ENCODE measurements at places on chromosomes 5 and 9. TPM values are rescaled to one million over a fixed set of nuclear protein-coding genes. Genes with fewer than 3 reads are reported as not detected.

The EGFL7 gene
- total RNA-seq, result 179 TPM

The AK1 gene
- total RNA-seq, result 54.3 TPM

The TAF11L10 gene
- total RNA-seq, result not detected

- no peak for DNase-seq
These were observed 28.0 kb downstream of the TEX10 start for GRCh38 chr9:100324594-100325200.

- no peak for DNase-seq
These were observed 5.2 kb upstream of the LMX1B start for GRCh38 chr9:126608551-126608950.

The ASPN gene
- 97.6 TPM for total RNA-seq

GRCh38 chr9:33623658-33624586 lies 99.9 kb downstream of the ANKRD18B start:
- DNase-seq, result peak; percentile 56

The PROB1 gene
- total RNA-seq, result not detected

The NRG2 gene
- total RNA-seq, result 4.5 TPM

GRCh38 chr5:62720031-62720441 lies 141.4 kb downstream of the LRRC70 start:
- DNase-seq, result no peak

The ANKRD18B gene
- total RNA-seq, result not detected

- no peak for DNase-seq
These were observed 19.3 kb upstream of the SLC6A3 start for GRCh38 chr5:1464511-1464910.

The ROPN1L gene
- not detected for total RNA-seq

The CDKN2B-AS1 gene
- total RNA-seq, result 0.29 TPM

DNA sequence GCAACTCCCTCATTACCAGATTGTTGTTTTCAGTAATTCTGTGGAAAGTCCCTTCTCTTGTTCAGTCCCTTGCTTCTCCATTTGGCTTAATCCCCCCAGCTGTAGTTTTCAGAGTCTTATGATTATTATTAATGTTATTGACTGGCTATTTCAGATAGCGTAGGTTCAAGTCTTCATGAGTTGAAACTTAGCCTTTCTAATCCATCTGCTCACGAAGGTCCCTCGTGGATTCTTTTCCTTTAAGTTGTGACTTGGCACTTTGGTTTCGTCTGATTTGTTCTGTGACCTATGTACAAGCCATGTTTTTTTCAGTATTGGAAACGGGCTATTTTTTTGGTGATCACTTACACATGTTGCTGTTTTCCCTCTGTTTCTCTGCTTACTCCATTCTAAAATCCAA lies 260.3 kb downstream of the TMEM167A start:
- DNase-seq, result no peak

The GARIN3 gene
- total RNA-seq, result not detected

DNA sequence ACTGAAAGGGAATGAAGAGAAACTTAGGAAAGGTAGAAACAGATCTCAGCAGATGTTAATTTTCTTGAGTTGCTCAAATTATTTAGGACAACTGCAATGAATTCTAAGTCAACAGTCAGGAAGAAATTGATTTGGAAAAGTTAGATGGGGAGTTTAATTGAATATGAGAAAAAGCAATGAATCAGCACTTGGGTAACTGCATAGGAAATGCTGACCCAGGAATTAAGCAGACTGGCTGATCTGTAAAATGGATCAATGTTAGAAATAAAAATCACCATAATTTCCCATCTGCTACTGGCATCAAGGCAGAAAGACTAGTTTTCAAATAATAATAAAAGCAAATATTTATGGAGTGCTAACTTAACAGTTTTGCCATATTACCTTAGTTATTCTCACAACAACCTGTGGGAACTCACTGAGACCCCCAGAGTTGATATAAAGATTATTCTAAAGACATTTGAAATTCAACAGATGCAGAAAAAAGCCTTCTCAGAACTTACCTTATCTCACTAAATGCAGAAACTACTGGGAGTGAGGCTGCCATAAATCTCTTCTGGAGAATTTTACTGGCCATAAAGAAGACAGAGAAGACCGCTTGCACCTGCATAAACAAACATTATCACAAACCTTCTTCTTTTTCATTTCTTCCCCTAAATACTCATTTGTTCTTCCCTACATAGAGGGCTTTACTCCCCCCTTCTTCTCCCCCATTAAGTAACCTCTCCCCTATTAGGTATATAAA lies 22.8 kb upstream of the SLC12A2 start:
- DNase-seq, result no peak

The PTGES gene
- 4.2 TPM for total RNA-seq

- no peak for DNase-seq
These were observed 276.0 kb upstream of the TMEM161B start for GRCh38 chr5:88544671-88545070.

DNA sequence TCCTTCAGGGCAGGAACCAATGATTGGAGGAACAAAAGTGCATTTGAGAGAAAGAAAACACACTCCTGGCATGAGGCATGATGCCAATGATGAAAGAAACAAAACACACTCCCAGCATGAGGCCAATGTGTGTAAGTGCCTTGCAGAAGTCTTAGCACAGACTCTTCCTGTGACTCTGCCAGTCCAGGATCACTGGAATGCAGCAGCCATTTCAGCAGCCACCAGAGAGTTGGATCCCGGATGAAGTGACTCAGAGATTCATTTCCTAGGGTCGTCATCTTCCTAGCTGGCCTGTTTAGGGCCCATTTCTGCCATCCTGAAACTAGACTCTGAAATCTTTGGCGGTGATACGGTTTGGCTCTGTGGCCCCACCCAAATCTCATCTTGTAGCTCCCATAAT lies 212.5 kb downstream of the CFAP90 start:
- no peak for DNase-seq

DNA sequence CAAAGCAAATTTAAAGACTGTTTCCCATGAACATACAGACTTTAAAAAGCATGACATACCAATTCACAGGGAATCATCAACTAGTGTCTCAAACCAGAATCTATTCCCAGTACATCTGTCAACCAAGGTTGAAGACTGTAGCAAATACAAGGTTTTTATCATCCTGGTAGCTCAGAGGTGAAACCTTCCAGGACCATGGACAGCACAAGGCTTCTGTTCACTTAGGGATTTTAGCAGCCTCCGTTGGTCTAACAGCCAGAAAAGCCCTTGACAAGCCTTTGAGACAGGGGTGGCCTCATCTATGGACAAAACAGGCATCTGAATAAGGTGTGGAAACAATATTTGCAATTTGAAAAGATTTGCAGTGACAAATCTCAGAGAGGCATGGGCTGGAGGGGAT lies 119.0 kb downstream of the TRIM32 start:
- DNase-seq, result no peak

DNA sequence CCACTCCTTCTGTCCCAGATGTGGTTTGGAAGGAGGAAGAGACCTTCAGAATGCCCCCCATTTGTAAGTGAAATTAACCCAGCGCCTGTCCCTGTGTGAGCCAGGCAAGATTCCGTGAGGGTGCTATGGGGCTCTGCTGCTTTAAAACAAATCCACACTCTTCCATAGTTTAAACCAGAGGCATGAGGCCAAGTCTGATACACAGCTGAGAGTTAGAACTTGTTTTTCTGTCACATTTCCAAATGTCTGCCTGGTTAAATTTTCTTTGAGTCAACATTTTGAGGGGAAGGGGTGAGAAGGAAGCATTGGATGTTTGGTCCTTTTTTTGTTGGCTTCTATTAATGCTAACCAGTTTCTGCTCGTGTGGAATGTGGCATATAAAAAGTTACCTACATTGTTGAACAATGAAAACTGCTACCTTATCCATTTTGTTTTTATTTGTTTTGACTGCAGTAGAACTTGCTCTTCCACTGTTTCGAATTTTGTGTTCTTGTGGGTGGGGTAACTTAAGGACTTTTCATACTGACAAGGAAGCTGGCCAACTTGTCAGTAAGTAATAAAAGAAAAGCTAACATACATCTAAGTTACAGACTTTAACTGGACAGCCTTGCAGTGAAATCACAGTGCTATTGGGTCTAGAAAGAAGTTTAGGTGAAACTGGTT lies 12.9 kb downstream of the RGMB start:
- DNase-seq, result no peak

DNA sequence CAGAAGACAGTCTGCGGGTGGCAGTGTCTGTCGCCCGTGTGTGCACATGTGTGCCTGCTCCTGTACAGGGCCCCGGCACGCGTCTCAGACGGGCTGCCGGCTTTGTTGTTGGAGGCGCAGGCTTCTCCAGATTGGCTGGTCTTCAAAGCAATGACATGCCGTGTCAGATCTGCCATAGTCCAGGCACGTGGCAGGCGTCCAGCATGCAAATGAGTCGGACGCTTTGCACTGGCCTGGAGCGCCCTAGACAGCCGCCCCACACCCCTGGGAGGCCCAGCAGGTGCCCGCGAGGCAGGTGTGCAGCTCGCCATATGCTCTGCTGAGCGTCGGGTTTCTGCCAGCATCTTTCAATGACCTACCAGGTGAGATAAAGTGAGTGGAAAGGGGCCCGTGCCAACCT lies 71.5 kb downstream of the GADD45G start:
- DNase-seq, result no peak

GRCh38 chr9:8653855-8654254 lies 854.3 kb upstream of the DMAC1 start:
- no peak for DNase-seq

The MYOT gene
- 0.51 TPM for total RNA-seq

DNA sequence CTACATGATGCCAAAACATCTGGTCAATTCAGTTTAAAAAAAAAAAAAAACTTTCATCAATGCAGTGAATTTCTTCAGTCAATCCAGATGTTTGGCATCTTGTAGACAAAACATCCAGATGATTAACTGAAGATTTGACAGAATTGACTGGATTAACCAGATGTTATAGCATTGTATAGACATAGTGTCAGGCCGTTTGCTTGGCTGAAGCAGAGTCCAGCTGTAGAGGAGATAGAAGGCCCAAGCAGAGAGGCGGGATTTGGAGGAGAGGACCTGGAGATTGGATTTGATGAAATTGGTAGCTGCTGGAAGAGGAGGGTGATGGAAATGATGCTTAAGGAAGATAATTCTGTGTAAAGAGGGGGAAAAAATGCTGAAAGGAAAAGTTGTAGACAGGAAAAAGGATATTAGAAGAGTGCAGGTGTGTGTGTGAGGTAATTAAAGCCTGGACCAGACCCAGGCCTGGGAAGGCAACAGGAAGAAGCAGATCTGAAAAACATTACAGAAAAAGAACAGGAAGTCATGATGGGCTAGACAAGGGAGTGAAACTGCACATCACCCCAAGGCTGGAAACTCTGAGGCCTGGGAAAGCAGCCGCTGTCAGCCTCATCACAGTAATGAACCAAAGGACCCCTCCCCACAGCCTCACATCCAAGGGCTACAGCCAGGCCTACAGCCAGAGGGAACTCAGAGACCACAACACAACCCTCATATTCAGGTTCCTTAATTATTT lies 258.3 kb downstream of the CWC27 start:
- DNase-seq, result no peak

The PCDHGC5 gene
- 3.5 TPM for total RNA-seq

The SLC44A1 gene
- 61.3 TPM for total RNA-seq

DNA sequence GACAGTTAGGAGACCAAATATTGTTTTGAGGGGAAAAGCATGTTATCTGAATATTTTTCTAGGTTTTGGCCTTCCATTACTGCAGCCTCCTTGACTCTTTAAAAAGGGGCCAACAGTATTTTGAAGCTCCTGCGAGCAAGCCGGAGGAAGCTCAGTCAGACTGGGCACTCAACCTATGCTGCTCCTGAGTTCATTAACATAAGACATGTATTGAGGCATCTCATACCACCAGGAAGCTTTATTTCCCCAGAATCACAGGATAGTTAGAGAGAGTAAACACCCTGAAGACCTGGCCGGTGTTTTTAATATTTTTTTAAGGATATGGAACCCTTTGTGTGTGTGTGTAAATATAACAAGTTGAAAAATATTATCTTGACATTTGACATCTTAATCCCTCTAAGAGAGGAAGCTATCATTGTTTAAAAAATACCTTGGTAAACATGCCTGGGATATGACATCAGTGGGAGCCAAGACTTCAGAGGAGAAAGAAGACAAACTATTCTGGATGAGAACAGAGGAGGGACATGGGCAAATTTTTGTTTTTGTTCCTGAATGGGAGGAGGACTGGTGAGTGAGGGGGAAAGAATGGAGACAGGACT lies 139.3 kb upstream of the SLIT3 start:
- no peak for DNase-seq

The TAF9 gene
- total RNA-seq, result 10.9 TPM

The SLC46A2 gene
- not detected for total RNA-seq

The ARID3C gene
- not detected for total RNA-seq

DNA sequence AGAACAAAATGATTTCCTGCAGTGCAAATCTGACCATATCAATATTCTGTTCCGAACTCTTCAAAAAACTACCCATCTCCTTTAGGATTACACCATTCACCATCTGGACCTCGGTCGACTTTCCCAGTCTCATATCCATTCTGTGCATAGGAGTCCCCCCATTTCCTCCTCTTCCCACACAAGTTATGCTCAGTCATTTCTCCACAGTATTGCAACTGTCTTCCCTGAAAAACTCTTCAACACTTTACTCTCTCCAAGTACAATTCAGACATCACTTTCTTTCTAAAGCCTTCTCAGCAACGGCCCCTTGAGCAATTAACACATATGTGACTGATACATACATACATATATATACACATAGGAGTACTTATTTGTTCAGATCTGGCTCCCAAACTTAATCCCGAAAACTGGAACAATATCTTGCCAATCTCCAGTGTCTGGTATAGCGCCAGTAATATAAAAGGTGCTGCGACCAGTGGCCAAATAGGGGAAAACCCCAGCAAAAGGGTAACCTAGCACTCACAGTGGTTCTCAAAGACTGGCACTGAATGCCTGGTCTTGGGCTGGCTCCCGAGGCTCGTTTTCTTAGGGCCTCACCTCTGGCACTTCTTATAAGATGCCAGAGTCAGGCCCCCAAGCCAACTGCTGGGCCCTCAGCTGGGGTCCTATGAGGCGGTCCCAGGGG lies 629 bp downstream of the ZBTB26 start:
- no peak for DNase-seq

The FBXL7 gene
- 6.5 TPM for total RNA-seq

GRCh38 chr5:113140837-113141671 lies 164.5 kb downstream of the DCP2 start:
- peak; percentile 40 for DNase-seq

The OR1Q1 gene
- not detected for total RNA-seq

The PCDHB11 gene
- total RNA-seq, result 7.6 TPM

The TMED7 gene
- 155 TPM for total RNA-seq

DNA sequence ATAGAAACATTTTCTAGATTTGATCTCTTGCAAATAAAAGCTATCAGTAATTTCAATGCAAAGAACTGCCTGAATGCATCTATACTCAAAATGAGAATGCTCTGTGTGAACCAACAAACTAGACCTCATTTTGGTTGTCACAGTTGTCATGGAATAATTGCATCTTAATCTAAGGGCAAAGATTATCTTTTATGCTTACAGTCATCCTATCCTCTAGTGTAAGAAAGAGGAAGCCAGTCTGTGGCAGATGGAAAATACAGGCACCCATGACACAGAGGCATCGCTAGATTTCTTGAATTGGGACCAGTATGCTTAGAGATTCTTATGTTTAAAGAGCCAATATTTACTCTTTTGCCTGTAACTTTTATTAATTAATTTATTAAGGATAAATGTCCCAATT lies 95.0 kb downstream of the MACIR start:
- no peak for DNase-seq

The GRIN3A gene
- 5.9 TPM for total RNA-seq
